ENCODE measurements at places on chromosomes 1 and 21.
A peak's percentile ranks its signal among the peaks of the same experiment; 100 is the strongest.

DNA sequence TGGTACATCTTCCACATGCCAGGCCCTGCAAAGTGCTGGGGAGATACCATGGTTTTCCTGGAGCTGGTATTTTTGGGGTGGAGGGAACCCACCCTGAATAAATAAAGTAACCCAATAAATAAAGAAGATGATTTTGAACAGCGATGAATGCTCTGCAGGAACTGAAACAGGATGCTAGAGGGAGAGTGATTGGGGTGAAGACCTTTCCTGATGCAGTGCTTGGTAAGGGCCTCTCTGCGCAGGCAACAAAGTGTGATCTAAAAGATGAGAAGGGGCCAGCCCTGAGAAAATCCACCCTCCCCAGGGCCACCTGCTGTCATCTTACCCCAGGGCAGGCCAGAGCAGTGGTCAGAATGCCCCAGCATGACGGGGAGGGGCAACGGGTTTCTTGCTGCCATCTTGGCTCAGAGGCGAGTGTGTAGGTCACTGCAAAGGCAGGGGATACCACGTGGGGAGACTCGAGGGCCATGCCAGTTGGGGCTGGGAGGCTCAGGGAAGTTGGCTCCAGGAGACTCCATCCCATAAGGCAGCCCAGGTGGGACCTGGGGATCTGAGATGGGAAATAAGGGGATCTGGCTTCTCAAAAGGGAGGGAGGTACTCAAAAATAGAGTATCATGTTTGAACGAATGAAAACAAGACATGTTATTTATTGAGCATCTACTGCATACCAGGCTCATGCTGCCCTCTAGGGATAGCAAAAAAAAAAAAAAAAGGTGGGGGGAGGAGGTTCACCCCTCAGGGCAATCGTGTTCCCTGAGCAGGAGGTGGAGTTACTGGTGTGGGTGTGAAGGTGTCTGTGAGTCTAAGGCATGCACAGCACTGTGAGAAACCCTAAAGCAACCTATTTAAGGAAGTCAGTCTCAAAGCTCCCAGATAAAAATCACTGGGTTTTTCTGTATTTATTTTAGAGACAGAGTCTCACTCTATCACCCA, 2.8 kb downstream of the SRARP start:
- H3K27me3 ChIP-seq, result peaks cover 4% of the 10 kb centered on the region
- H3K4me1 ChIP-seq, result no peaks in the 10 kb centered on the region
- peak; percentile 18 for DNase-seq
- no peak overlapping the region for H3K4me3 ChIP-seq

- DNase-seq, result no peak
- H3K4me1 ChIP-seq, result no peaks in the 10 kb centered on the region
- no peak overlapping the region for H3K27ac ChIP-seq
- no peaks in the 10 kb centered on the region for H3K36me3 ChIP-seq
- no peaks in the 10 kb centered on the region for H3K27me3 ChIP-seq
Measured at GRCh38 chr21:17146426-17146825, 366.4 kb upstream of the CXADR start.

DNA sequence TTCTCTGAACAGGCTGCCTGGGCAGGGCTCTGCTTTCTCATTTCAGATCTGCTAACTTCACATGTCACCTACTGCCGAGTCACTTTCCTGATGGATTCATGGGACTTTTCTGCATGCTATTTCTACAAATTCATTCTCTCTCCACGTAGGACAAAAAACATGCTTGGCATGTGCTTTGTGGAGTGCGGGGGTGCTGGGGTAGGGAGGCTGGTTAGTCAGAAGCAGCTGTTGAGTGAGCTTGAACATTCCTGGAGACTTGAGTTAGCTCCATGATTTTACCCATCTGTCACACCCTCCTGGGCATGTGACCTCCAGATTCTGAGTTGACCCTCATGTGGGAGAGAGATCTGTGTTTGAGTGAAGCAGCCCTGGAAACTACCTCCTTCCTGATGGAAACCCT, 71.4 kb downstream of the UCK2 start:
- H3K4me1 ChIP-seq, result peaks cover 62% of the 10 kb centered on the region
- H3K27ac ChIP-seq, result peak overlapping the region; percentile 97
- no peak overlapping the region for H3K4me3 ChIP-seq
- H3K36me3 ChIP-seq, result peaks cover 8% of the 10 kb centered on the region

DNA sequence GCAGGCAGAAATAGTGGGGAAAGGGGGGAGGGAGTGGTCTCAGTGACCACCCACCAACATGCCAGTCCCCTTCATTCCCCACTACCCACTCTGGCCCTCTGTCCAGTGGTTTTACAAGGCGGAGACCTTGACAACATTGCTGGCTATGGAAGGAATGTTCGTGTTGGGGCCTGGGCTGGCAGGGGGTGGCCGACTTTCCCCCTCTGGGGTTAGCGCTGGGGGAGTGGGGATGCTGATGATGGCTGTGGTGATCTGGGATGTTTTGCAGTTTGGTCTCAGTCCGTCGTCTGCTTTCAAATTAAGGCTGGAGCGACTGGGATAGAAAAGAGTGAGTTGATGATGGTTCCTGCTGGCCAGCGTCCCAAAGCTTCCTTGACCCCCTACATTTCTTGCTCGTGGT, 20.3 kb downstream of the DDX20 start:
- peak overlapping the region; percentile 54 for H3K27ac ChIP-seq
- no peak for DNase-seq
- H3K36me3 ChIP-seq, result no peaks in the 10 kb centered on the region
- H3K27me3 ChIP-seq, result no peaks in the 10 kb centered on the region
- peaks cover 23% of the 10 kb centered on the region for H3K4me1 ChIP-seq
- no peak overlapping the region for H3K4me3 ChIP-seq

DNA sequence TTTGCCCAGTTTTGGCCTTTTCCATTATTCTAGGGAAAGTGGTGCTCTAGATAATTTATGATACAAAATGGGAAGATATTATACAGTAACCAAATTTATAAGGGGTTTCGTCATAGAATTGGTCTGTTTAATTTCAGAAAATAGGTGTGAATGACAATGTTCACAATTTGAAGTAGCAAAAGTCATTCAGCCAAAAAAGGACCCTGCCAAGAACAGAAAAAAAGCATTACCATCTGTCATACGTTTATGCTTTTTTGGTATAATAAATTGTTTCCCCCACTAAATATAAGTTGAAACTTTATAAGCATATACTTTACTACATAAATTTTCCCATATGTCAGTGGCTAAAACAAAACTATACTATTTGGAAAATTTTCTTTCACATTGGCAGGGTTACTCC, 4.5 kb upstream of the SPAG17 start:
- H3K27me3 ChIP-seq, result no peaks in the 10 kb centered on the region
- H3K4me3 ChIP-seq, result no peak overlapping the region
- H3K36me3 ChIP-seq, result no peaks in the 10 kb centered on the region
- no peaks in the 10 kb centered on the region for H3K4me1 ChIP-seq
- H3K27ac ChIP-seq, result no peak overlapping the region

DNA sequence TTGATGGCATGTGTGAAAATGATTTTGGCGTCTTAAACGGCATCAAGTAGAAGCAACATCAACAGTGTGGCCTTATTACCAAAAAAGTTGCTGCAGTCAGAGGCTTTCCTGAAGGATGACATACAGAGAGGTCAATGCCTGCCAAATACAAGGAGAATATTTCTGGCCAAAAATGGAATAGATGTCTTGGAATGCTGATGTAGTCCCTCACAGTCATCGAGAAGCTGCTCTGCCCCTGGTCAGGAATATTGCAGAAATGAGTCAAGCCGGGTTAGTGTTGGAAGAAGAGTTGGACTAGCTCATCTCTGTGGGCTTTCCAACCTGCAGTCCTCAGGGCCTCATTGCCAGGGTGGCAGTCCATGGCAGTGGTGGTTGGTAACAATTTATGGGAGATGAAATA, 42.1 kb downstream of the NOS1AP start:
- H3K27me3 ChIP-seq, result peaks cover 10% of the 10 kb centered on the region
- H3K36me3 ChIP-seq, result no peaks in the 10 kb centered on the region
- DNase-seq, result no peak
- no peak overlapping the region for H3K4me3 ChIP-seq
- H3K4me1 ChIP-seq, result no peaks in the 10 kb centered on the region

GRCh38 chr1:244915736-244916135, 51.4 kb upstream of the HNRNPU start:
- H3K36me3 ChIP-seq, result no peaks in the 10 kb centered on the region
- no peaks in the 10 kb centered on the region for H3K27me3 ChIP-seq
- DNase-seq, result no peak
- H3K4me1 ChIP-seq, result no peaks in the 10 kb centered on the region
- no peak overlapping the region for H3K4me3 ChIP-seq

DNA sequence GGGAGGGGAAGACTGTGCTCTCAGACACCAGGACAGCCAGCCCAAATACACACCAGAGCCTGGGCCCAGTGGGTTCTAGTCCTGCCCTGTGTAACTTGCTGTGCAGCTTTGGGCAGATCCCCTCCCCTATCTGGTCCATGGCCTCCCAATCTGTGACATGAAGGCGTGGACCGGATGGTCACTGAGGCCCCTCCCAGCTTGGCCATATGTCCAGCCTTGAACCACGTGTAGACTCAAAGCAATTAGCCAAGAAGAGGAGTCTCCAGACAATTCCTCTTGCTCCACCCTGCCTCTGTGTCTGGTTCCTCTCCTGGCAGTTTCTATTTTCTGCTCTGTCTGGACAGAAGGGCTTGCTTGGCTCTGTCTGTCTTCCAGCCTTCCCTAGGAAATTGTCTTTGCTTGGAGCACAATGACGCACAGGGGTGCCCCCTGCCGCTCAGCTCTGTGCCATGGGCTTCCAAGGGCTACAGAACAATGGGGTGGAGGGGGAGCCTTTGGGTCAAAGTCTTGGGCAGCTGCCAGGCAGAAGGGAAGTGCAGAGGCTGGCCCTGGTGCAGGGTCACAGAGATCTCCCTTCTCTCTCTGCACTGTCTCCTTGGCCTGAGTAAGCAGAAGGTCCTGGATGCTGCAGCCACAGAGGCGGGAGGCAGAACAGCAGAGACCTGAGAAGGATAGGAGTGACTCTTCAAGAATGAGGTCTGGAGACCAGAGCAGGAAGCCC, 66.1 kb downstream of the TENT5C start:
- H3K4me1 ChIP-seq, result peaks cover 12% of the 10 kb centered on the region
- no peak overlapping the region for H3K27ac ChIP-seq
- H3K4me3 ChIP-seq, result no peak overlapping the region
- H3K36me3 ChIP-seq, result no peaks in the 10 kb centered on the region
- DNase-seq, result no peak
- H3K27me3 ChIP-seq, result no peaks in the 10 kb centered on the region

DNA sequence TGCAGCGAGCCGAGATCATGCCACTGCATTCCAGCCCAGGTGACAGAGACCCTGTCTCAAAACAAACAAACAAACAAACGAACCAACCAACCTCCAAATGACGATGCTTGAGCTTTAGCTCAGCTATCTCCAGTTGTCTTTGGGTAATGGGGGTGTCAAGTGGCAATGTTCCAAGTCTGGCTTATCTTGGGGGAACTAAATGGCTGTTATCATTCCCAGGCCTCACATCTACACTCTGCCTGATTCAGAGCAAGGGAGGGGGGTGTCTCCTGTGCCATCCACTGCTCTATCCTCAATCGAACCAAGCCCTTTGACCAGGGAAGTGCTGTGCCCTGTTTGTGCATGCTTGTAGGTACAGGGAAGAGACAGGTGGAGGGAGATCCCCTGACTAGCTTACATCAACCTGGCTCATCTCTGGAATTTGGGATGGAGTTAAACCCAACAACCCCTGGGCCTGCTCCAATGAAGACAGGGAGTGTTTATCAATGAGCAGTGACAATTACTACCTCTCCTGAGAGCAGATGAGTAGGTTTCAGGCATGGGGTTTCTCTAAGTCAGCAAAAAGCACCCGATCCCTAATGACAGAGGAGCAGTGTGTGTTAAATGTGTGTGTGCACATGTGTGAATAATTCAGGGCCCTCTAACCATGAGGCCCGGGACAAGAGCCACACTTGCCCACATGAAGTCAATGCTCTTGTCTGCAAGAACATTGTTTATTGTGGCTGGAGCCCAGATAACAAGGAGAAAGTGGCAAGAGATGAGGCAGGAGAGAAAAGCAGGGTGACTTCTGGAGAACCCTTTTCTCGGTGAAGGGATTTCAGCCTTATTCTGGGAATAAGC, 20.3 kb upstream of the IL6R start:
- no peak for DNase-seq
- no peak overlapping the region for H3K4me3 ChIP-seq
- H3K27ac ChIP-seq, result no peak overlapping the region
- peaks cover 26% of the 10 kb centered on the region for H3K27me3 ChIP-seq
- H3K36me3 ChIP-seq, result no peaks in the 10 kb centered on the region

GRCh38 chr1:246632281-246633168, 66.3 kb downstream of the CNST start:
- peak overlapping the region; percentile 37 for H3K4me3 ChIP-seq
- H3K4me1 ChIP-seq, result peaks cover 18% of the 10 kb centered on the region
- peak; percentile 88 for DNase-seq

- no peak overlapping the region for H3K4me3 ChIP-seq
- no peak for DNase-seq
- H3K36me3 ChIP-seq, result no peaks in the 10 kb centered on the region
Measured at GRCh38 chr1:12662556-12662955, 18.7 kb downstream of the AADACL4 start.

- no peaks in the 10 kb centered on the region for H3K27me3 ChIP-seq
- H3K4me1 ChIP-seq, result no peaks in the 10 kb centered on the region
- H3K36me3 ChIP-seq, result no peaks in the 10 kb centered on the region
- no peak overlapping the region for H3K4me3 ChIP-seq
Measured at GRCh38 chr1:75308365-75308764, 174.2 kb downstream of the LHX8 start.

DNA sequence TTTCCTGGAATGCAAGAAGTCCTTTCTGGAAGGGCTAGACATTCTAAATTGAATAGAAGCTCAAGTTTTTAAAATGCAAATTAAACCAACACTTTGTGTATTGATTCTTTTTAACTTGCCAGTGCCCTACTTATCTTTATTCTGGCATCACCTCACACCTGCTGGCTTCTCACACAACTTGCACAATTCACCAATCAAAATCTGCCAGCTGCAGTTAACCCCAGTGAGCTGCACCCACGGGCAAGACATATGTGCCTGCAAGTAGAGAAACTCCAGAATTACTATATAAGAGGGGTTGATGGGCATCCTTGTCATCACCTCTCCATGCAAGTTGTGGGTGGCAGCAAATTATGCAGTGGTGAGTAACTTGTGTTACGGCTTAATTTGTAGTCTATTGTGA, 11.7 kb upstream of the PLPPR4 start:
- no peaks in the 10 kb centered on the region for H3K27me3 ChIP-seq
- H3K36me3 ChIP-seq, result no peaks in the 10 kb centered on the region
- DNase-seq, result no peak
- no peaks in the 10 kb centered on the region for H3K4me1 ChIP-seq
- H3K27ac ChIP-seq, result no peak overlapping the region

DNA sequence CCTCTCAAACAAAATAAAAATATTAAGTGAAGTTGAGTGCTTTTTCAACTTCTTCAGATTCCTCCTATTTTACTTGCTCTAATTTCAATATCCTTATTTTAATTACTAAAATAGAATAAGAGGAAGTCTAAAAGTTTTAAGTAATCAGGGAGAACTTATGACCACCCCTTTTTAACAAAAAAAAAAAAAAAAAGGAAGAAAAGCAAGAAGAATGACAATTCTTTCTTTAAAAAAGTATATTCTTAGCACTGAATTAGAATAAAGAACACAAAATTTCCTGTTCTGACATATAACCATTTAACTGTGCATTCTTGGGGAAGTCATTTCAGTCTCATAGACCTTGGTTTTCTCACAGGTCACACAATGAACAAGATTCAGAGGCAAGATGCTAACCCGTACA, 46.8 kb downstream of the SAMSN1 start:
- no peaks in the 10 kb centered on the region for H3K4me1 ChIP-seq
- H3K27me3 ChIP-seq, result no peaks in the 10 kb centered on the region
- H3K4me3 ChIP-seq, result no peak overlapping the region
- no peak for DNase-seq
- H3K27ac ChIP-seq, result no peak overlapping the region
- no peaks in the 10 kb centered on the region for H3K36me3 ChIP-seq

GRCh38 chr1:113874012-113874879, 2.7 kb upstream of the PTPN22 start:
- no peak overlapping the region for H3K4me3 ChIP-seq
- no peaks in the 10 kb centered on the region for H3K36me3 ChIP-seq
- no peak overlapping the region for H3K27ac ChIP-seq
- H3K4me1 ChIP-seq, result 0 out of 2 replicates have a peak, but pooled peaks cover 2% of the 10 kb centered on the region

Measured in IMR-90 (cell line).